ENCODE measurements at places on chromosomes 11 and 22.

DNA sequence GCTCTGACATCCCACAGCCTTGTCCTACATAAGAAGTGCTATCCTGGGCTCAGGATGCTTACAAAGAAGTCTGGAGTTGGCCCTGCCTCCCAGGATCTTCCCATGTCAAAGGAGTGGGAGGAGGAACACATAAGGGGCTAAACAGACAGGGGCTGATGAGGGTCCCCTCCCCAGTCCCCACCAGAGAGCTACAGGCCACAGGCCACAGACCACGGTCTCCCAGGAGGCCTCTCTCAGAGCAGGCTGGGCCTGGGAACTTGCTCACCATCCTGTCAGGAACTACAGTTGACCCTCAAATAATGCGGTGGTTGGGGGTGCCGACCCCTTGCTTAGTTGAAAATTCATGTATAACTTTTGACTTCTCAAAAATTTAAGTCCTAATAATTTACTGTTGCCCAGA lies 315.5 kb downstream of the NTM start:
- no peak for DNase-seq

GRCh38 chr22:20062043-20062765 lies 17.8 kb upstream of the DGCR8 start:
- DNase-seq: no peak

GRCh38 chr11:645536-645935 lies 8.5 kb downstream of the DRD4 start:
- DNase-seq: no peak

DNA sequence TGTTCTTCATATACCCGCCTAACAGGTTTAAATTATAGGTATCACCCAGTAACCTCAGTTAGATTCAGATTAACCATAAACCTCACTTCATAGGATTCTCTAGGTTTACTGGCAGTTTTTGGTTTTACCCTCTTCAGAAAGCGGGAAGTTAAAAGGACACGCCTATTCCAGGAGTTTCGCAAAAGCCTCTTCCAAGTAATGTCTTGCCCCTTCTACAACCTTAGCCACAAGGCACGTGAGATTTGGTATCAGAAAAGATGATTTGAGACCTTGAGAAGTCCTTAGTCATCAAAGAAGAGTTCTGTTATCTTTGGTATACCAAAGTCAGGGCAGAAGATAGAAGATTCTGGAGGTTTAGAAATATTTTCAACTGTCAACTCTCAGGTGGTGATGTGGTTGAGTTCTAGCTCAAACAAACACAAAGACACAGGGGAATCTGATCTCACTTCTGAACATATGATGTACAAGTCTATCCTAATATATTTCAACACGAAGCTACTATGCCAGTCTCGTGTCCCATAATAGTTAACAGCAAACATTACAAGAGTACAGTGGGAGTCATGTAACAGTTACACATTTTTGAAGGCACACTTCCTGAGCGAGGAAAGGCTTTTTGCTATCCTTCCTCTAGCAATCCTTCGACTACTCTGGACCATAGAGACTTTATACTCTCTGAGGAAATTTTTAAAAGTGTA lies 103.5 kb downstream of the USP35 start:
- DNase-seq: no peak

GRCh38 chr11:121553806-121554205 lies 101.0 kb upstream of the SORL1-AS1 start:
- no peak for DNase-seq

DNA sequence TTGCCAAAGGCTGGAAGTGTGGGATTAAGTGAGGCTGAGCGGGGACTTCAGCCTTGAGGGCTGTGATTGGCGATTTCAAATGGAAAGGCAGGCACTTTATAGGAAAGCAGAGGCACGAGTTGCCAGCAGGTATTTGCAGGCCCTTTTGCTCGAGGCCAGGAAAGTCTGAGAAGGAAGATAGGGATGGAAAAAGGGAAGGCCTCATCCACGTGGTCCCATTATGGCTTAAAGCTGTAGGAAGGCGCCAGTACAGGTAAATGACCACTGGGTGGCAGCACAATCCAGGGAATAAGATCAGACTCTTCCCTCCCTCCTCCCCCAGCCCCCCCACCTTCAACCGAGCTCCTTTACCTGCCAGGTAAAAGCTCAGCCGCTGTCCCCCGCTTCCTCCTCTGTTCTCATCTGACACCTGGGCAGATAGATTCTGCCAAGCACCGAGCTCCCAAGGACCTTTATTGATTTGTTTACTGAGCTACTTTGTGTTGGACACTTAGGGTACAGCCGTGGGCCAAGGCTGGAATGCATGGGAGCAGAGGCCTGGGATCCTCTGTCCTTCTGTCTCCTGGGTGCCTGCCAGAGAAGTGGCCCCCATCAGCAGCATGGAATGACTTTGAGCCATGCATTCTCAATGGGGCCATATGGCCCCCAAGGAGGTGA lies 7.5 kb downstream of the P2RX3 start:
- DNase-seq: peak; percentile 60

- DNase-seq: no peak
These were observed 62.1 kb downstream of the SLC25A17 start for GRCh38 chr22:40757071-40757470.

GRCh38 chr11:9615031-9615451 lies 41.6 kb downstream of the WEE1 start:
- no peak for DNase-seq

- DNase-seq: no peak
These were observed 88.9 kb downstream of the RASSF10 start for GRCh38 chr11:13098063-13098462.

GRCh38 chr11:88358040-88358431 lies 20.5 kb upstream of the CTSC start:
- no peak for DNase-seq

- no peak for DNase-seq
These were observed 171.7 kb downstream of the DBX1 start for GRCh38 chr11:19988598-19988997.

- DNase-seq: no peak
These were observed 8.1 kb downstream of the JRKL start for GRCh38 chr11:96397863-96398262.

GRCh38 chr11:1563149-1563638 lies 8.9 kb downstream of the DUSP8 start:
- DNase-seq: no peak

DNA sequence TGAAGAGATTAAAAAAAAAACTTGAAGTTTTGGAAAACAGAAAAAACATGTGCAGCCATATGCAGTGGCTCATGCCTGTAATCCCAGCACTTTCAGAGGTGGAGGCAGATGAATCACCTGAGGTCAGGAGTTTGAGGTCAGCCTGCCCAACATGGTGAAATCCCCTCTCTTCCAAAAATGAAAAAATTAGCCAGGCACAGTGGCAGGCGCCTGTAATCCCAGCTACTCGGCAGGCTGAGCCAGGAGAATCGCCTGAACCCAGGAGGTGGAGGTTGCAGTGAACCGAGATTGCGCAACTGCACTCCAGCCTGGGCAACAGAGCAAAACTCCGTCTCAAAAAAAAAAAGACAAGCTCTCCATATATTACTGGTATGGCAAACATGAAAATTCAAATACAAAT lies 7.6 kb downstream of the DLG2 start:
- DNase-seq: no peak

- DNase-seq: no peak
These were observed 64.9 kb upstream of the CHRM4 start for GRCh38 chr11:46456269-46457001.

DNA sequence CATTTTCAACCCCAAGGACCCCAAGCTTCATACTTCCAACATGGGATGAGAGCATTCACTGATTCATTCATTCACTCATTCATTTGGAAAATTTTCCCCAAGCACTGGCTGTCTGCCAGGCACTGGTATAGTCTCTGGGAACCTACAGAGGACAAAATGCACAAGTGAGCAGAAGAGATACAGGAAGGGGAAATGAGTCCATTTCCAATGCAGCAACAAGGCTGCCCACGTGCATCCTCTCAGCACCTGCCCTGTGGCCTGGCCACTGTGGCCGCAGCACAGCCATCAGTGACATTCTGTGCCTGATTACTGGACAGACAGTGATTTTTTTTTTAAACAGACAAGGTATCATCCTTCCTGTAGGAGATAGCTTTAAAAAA lies 96.0 kb upstream of the PITPNB start:
- no peak for DNase-seq

DNA sequence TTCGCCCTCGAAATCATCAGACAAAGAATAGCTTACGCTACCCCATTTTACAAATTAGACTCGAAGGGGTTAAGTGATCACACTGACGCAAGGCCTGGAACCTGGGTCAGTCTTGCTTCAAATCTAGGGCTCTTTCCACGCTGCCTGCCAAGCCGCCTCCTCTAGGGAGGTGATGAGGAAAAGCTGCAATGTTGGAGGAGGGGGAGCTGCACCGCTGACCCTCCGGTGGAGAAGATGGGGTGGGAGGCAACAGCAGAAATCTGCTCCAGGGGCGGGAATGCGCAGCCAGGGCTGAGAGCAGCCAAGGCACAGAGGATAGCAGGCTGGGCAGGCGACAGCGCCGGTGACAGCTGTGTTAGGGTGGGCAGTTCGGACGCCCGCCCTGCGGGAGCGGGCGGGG lies 595 bp downstream of the SYVN1 start:
- DNase-seq: no peak

DNA sequence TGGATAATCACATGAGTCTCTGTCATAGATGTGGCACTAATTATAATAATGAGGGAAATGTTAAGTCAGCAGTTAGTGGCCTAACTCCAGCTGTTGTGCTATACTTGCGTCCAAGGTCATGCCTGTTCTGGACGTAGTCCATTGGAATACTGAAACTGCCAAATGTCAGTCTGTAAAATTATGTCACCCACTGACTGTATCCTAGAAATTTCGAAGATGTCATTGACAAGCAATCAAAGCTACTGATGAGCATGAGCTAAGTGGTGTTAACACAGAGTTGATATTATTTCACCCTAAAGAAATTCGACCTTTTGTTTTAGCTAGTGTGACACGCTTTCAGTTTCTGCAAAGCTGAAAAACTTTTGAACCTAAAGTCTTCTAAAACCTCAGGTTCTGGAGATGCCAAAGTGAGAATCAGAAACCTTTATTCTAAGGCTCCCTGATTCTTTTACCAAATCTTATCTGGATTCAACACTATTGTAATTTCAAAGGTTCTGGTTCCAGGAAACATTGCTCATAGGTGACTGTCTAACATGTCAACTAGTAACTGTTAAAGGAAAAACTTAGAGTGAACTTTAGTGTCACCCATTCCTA lies 14.9 kb upstream of the ME3 start:
- DNase-seq: no peak

DNA sequence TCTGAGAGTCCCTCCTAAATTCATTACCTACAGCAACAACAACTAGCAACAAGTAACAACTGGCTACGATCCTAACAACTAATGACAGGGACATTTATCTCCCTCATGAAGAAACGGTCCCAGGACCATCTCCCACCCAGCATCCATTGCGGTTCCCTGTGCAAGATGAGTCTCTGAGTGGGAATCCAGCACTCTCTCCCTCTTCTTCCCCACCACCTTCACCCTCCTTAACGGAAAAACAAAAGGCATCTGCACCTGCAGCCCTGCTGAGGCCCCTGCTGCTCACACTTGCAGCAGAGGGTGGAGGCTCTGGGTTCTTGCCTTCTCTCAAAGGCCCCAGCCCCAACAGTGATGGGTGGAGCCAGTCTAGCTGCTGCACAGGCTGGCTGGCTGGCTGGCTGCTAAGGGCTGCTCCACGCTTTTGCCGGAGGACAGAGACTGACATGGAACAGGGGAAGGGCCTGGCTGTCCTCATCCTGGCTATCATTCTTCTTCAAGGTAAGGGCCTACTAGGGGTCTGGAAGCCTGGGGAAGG lies at the start of gene CD3G:
Gene CD3G (plus strand): TSS at position 364 of the 535 bp plus-strand sequence. CDS start 80 bp downstream, at position 444.
- peak; percentile 32 for DNase-seq

GRCh38 chr22:20249797-20250354 lies 18.2 kb downstream of the RTN4R start:
- DNase-seq: no peak

DNA sequence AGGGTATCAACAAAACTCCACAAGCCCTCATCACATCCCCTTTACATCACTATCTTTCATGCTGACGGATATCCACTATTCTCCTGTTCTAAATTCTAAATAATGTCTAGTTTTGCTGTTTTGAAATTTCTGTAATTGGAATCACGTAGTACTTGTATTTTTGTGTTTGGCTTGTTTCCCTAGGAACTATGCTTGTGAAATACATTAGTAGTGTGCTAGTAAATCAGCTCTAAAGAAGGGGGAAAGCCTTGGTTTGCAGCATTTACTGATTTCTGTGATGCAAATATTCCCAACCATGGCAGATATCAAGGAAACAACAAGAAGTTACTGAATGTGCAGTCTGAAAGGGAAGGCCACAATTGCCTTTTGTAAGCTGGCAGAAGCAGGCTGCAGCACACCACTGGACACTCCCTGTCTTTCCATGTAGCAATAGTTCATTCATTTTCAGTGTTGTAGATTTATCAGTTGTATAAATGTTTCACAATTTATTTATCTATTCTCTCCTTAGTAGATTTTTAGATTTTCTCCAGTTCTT lies 4.7 kb upstream of the FOLH1 start:
- DNase-seq: no peak

DNA sequence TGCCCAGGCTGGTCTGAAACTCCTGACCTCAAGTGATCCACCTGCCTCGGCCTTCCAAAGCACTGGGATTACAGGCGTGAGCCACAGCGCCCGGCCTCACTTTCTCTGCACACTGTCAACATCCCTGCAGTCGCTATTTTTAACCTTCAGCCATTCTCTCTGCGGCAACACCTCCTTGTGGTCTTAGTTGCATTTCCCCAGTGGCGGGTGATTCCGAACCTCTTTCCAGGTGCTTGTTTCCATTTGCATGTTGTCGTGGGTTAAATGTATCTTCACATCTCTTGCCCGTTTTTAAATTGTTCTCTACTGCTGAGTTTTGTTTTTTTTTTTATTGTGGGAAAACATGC lies 2.2 kb upstream of the SCT start:
- DNase-seq: no peak

DNA sequence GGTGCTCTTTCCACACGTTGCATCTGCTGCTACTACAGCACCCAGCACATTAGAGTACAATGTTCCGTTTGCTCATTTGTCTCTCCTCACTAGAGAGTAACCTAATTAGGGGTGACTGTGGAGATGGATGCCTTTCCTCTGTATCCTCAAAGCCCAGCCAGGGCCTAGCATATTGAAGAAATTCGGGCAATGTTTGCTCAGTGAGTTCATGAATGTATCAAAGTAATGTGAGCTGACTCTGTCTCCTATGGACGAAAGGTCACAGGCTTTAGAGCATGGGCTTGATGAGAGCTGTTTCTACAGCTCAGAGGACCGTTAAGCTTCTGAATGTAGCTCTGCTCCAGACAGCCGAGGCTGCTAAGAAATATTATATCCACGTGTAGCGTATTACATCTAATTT lies 67.5 kb downstream of the C11orf58 start:
- no peak for DNase-seq

- no peak for DNase-seq
These were observed 11.8 kb downstream of the ROBO3 start for GRCh38 chr11:124876818-124877630.

DNA sequence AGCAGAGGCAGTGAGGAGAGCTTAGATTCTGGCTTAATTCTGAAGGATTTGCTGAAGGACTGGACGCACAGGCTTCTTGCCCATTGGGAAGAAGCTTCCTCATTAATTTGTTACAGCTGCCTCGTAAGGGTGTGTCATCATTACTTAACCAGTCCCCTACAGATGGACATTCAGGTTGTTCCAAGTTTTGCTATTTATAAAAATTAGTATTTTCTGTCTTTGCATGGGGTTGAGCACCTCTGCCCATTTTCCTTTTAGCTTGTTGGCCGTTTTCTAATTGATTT lies 38.1 kb downstream of the CAPN1 start:
- DNase-seq: no peak

- no peak for DNase-seq
These were observed 77.5 kb upstream of the CLMP start for GRCh38 chr11:123272565-123272964.

All from stimulated activated CD8-positive, alpha-beta memory T cell treated with anti-CD3 and anti-CD28 coated beads, Interleukin-15, amount 100 ng/mL, for 4 hours (primary cell).